Hematopoietic multipotent progenitor cell treated with erythropoietin and hydrocortisone succinate and interleukin-3 and kit ligand, for 4 days (in vitro differentiated cells): ENCODE measurements at places on chromosomes 5 and 9.

GRCh38 chr9:129987047-129987446 is 55.9 kb downstream of the FNBP1 start:
- DNase-seq = no peak

DNA sequence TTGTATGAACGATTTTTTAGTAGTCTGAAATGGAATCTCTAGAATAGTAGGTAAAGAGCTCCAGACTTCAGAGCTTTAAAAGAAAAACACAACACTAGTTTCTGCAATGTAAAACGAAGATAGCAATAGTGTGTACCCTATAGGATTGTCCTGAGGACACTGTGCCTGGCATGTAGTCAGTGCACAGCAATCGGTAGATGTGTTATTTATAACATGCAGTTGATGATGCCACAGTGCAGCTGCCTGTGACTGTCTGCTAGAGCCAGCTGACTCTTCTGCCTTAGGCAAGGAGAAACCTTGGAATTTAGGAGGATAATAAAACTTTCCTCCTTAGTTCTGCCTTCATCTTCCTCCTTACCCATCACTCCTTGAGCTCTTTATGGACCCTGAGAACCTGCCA is 27.7 kb upstream of the TMOD1 start:
- DNase-seq = no peak

GRCh38 chr5:68225188-68225910 is 9.8 kb downstream of the PIK3R1 start:
- peak; percentile 62 for DNase-seq

DNA sequence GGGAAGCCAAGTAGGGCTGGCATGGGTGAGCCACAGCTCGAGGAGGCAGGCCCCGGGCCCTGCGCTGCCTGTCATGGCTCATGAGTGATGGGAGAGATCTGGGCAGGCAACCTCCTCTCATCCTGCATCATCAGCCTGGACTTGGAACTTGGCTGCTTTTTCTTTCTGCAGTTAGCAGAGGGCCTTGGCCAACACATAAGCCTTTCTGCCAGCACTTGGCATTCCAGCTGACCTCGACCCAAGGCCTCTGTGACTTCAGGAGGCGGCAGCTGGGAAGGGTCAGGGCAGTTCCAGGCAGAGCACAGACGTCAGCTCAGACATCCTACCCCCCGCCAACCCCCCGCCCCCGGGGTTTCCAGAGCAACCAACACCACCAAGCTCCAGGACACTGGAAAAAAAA is 7.6 kb downstream of the S1PR3 start:
- no peak for DNase-seq

DNA sequence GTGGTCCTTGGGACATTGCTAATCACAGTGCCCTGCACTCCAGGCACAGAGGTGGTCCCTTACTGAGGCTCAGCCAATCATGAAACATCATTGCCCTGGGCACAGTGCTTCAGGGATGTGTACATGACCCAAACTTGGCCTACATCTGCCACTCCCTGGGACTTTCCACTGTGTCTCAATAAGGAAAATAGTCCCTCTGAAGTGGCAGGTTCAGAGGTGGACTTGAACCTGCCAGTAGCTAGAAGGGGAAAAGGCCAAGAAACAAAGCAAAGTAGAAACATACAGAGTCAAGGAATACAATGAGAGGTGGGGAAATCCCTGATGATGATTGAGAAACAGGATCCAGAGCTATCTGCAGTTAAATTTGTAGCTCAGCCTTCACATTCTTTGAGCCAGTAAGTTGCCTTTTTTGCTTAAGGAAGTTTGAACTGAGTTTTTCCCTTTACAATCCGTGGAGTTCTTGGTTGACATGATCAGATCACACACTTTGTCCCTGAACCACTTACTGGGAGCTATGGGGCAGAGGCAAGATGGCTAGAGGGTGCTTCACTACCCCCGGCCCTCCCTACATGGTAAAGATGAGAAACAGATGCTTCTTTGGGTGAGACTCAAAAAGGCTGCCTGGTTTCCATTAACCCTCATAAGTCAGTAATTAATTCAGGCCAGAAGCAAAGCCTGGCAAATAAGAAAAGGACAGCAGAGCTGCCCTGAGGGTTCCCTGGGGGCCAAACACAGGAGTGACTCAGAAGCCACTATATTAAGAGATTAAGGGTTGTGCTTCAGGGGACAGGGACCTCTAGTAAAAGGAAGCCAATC is 57.6 kb downstream of the SH3TC2 start:
- no peak for DNase-seq

GRCh38 chr5:691817-692528 is 1.2 kb downstream of the TPPP start:
- no peak for DNase-seq

DNA sequence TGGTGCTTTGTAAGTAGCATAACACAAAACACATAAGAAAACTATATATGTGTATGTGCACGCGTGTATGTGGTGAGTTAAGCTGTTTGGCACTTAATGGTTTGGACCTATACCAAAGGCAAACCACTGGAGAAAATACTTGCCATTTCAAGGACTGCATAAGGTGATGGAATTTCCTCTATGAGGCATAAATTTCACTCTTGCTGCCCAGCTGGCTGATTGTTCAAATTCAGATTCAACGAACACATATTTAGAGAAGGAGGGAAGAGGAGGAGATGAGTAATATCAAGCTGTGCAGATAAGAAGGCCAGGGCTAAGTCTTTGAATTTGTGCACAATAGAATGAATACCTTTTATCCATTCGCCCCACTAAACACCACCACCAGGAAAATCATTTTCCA is 470.6 kb upstream of the MPDZ start:
- no peak for DNase-seq

- DNase-seq = peak; percentile 1
Measured at GRCh38 chr5:99129768-99130501, 201.1 kb upstream of the CHD1 start.

DNA sequence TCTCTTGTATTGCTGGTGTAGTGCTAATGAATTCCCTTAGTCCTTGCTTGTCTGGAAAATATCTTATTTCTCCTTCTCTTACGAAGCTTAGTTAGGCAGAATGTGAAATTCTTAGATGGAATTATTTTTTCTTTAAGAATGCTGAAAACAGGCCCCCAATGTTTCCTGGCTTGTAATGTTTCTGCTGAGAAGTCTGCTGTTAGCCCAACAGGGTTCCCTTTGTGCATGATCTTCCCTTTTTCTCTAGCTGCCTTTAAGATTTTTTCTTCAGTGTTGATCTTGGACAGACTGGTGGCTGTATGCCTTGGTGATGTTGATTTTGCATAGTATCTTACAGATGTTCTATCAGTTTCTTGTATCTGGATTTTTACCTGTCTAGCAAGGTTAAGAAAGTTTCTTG is 191.3 kb upstream of the DMRTA1 start:
- DNase-seq = no peak

DNA sequence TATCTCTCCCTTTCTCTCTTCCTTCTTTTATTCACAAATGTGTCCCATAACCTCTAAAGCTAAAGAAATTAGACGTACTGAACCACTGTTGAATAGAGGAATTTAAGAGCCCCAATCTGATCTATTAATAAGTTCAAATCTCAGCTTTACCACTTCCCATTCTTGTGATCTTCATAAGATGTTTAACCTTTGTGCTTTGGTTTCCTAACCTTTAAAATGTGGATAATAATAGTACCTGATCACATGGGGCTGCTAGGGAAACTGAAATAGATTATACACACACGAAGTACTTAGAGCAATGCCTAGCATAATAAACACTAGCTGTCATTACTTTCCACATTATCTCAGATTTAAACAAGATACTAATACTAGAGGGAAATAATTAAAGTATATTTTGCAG is 324.3 kb upstream of the SEMA6A start:
- no peak for DNase-seq

DNA sequence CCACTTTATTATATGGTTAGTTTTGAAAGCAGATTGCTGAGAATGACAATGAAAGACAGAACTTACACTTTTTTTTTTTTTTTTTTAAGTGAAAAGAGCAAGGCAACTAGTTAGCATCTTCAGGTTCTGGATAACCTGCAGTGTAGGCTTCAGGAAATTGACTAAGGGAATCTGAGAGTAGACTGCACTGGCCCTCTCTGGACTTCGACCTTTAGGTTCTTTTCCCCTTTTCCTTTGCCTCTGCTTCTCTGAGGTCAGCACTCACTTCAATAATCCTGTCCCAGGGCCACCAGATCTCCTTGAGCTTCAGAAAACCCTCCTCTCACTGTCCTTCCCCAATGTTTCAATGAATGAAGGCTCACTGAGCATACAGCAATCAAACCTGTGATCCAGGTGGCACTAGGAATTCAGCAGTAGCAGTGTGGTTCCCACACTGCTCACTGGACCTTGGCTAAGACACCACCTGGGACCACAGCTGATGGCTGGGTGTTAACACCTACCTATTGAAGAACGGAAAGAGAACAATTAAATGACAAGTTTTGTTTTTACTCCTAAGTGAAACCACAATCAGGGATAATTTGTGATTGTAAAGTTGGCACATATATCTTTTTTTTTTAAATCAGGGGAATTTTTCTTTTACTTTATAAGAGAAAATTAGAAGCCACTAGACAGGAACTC is 85.8 kb upstream of the IL6ST start:
- DNase-seq = no peak

DNA sequence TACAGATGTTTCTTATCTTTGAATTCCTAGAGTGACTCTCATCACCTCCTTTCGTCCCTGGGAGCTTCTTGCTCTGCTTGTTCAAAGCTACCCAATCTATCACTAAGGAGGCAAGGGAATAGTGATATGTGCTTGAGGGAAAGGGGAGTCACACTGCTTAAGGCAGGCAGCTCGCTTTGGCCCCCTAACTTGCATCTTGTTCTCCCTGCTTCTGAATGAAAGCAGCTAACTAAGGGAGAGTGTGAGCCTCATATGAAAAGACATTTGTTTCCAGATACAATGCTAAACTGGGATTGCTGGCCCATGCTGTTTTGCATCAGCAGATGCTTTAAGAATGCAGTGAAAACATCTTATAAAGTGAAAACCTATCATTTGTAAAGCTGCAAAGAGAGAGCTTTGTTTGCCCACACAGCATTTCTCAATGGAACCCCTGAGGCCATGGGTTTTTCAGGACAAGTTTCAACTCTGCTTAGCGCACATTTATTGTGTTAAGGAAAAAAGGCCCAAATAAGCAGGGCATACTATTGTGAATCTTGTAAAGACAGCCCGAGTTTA is 367.9 kb upstream of the ADAMTSL1 start:
- no peak for DNase-seq

DNA sequence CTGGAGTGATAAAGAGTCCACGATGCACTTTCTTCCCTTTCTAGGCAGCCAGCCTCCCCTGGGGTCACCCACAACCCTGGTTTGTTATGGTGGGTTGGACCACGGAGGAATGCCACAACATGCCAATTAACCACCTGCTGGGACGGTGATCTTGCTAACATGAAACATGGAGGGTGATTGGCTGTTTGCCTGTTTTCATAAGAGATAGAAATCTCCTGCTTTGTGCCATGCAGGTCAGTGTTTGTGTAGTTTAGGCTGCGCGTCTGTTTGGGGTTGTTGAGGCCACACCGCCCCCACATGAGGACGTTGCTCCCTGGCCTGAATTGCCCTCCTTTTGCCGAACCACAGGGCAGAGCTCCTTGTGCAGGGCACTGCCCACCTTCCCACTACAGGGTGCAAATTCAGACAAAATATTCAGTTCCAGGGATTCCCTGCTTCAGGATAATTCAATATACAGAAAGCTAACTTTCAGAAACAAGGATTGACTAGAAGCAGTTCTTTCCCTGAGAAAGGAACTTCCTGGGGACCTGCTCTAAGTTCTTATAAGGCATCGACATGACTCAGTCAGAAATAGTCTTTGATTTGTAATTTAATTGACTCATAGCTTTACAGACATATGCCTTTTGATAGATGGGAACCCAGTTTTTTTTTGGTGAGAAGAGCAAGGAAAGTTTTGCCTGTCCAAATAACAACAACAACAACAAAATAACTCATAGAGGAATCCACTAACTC is 427.6 kb downstream of the GADD45G start:
- DNase-seq = no peak

- DNase-seq = peak; percentile 51
Measured at GRCh38 chr5:87361536-87362213, 51.1 kb downstream of the CCNH start.

- no peak for DNase-seq
Measured at GRCh38 chr9:15670246-15670645, 117.4 kb downstream of the CCDC171 start.

DNA sequence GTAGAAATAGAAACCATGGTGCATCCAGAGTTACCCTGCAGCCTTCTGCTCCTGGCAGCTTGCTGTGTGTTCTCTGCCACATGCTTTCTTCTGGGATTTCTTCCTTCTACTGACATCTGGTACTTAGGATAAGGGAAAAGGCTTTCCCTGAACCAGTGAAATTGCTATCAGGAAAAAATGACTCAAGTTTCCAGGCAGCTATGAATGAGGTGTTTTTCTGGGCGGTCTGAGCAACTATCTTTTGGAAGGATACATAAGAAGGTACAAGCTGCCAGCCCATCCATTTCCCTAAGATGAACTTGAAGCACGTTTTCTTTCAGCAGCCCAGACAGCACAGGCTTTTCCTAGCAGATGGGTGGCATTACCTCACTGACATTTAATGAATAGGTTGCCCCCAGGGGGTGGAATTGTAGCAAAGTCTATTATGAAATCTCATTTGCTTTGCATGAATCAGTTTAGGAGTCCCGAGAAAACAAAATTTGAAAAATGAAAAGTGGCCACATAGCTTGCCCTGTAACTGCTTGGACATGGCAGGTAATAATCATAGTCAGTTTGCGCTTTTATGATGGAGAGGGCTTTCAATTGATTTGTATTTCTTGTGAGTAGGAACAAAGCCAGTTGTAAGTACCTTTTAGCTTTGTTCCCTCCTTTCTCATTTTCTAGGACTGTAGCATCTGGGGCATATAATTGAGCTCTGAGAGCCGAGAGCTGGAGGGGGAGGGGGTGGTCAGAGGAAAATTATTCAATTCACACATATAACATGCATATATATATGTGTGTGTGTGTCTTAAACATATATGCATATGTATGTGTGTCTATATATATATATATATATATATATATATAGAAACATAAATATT is 108.5 kb downstream of the C9orf152 start:
- DNase-seq = no peak

GRCh38 chr9:33817327-33818166 is 587 bp downstream of the UBE2R2 start:
- DNase-seq = peak; percentile 84

DNA sequence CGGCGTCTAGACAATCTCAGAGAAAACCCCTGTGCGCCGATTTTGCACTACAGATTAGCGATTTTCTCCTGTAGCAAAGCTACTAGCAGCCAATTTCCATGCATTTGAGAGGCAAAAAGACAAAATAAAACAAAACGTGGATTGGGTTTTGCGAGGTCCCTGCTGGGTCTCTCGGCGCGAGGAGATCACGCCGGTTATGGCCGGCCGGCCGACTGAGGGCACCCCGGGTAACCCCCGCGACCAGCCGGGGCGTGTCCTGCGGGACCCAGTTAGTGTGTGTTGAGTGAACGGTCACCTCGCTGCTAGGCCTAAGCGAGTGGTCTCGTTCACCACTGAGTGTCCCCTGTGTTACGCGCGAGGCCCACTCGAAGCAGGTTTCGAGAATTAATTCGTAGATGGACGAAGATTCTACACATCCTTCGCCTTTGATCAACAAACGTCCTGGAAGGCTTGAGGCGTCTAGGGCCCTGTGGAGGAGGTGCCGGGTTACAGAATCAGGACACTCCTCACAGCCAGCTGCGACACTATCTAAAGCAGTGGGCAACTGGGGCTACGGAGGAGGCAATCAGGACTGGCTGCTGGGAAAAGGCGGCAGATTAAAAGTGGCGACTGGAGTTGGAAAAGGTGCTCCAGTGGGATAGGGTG is 764 bp upstream of the VDAC1 start:
- peak; percentile 18 for DNase-seq
